ENCODE measurements at places on chromosomes 4 and X.

DNA sequence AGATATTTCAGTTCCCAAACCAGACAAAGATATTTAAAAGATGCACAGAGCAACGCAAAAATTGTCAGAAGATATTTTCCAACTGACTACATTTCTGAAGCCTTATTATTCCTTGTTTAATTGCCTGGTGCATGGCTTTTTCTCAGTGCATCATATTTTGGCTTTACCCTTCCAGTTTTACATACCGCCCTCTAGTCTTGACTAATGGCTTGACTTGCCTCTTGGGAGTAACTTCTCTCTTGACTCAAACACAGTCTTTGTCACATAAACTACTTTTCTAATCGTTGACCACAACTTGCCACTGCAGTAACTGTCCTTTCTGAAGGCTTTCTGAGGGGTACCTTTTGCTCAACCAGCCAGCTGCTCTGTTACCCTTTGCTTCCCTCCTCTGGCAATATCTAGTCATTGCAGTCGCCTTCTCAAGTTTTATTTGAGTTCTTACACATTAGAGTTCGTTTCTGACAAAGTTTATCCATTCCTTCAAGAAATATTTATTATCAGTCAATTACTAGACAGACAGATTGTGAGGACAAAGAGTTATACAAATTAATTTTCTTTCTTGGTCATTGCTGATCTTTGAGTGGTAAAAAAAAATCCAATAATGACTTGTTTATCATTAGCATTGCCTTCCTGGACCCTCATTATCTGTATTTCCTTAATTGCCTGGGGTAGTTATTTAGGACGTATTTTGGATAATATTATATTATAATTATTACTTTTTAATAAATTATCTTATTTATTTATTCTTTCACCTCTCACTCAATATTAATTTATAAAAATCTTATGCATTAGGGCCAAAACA is 506.9 kb upstream of the PCDH10 start:
- DNase-seq, result no peak

- DNase-seq, result no peak
Measured at GRCh38 chr4:104940927-104941326, 205.7 kb upstream of the TET2 start.

DNA sequence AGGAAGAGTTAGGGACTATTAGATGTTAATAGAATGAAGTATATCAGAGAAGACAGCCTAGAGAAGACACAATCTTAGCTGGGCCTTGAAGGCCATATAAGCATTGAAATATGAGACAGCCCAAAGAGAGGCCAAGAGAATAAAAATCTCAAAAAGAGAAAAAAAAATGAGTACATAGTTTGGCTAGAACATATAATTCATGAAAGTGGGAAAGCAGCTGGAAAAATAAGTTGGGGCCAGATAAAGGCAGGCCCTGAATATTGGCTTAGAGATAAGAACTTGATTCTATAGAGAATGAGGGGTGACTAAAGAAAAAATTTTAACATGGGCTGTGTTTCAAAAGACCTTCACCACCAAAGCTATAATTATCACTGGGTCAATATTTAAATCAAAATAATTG is 7.4 kb upstream of the UTP3 start:
- DNase-seq, result no peak

DNA sequence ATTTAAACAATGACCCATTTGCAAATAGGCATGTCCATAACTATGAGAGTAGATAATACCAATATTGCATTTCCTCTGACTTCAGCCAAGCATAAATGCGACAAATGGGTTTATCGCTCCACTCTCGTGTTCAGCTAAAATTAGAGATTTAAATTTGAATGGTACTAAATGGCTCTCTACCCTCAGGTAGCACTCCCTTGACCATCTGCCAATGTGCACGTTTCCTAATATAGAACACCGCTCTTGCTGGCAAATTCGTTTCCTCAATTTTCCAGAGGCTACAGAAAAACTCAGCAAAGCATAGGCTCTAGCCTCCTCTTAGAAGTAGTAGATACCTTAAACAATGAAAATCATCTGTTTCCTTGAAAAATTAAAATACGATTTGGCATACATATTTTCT is 251.6 kb downstream of the ADGRA3 start:
- no peak for DNase-seq

GRCh38 chr4:3044870-3045819 is 29.2 kb downstream of the HTT-AS start:
- no peak for DNase-seq

GRCh38 chrX:121128925-121129877 is 81.8 kb downstream of the GLUD2 start:
- DNase-seq, result no peak

DNA sequence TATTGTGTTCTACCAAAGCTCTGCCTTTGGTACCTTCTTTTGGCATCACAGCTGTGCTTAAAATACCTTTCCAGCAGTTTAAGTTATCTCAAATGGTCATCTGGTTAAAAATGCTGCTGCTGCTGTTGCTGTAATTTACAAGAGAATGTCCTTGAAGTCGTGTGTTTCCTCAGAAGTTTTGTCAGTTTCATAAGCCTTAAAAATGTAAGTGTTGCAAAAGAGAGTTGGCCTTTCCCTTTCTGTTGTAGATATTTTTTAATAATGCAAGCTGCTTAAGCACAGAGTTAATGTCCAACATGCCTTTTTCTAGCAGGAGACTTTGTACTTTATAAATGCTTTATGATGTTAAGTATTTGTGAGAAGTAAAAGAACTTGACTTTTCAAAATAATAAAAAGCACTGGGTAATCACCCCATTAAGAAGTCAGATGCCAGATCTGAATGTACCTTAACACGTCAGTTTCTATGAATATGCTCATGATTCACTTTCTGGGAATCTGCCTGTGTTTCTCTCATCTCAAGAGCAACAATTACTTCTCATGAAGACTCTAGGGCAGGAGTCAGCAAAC is 35.3 kb upstream of the TENM3 start:
- no peak for DNase-seq

GRCh38 chr4:19178835-19179234 is 1072.9 kb upstream of the SLIT2 start:
- no peak for DNase-seq

- no peak for DNase-seq
Measured at GRCh38 chrX:25650216-25650820, 487.8 kb upstream of the MAGEB18 start.
